Bronchial epithelial cell (primary cell): ENCODE measurements at places on chromosomes 7 and 10. TPM values are rescaled to one million over a fixed set of nuclear protein-coding genes. Genes with fewer than 3 reads are reported as not detected.

DNA sequence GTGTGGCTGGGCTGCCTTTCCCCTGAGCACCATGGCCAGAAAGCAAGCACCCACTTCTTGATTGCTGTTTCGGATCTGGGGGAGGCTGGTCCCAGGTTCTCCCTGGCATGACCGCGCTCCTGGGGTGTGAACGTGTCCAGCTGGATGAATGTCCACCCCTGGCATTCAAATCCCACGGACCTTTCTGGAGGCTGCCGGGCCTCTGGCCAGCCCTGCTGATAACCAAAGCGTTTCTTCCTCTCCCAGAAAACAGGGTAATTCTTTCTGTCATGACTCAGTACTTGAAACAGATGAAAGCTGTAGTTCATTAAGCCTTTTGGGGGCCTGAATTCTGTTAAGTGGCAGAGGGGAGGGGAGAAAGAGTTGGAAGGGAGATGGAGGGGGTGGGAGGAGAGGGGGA is 73.1 kb upstream of the SAMD8 start:
- DNase-seq = no peak

- peak; percentile 6 for DNase-seq
Observed at GRCh38 chr10:34311679-34312078, 503.4 kb downstream of the PARD3 start.

GRCh38 chr10:43683451-43684291 is 35.0 kb upstream of the ZNF32 start:
- no peak for DNase-seq

GRCh38 chr10:12187321-12187905 is 8.3 kb downstream of the NUDT5 start:
- DNase-seq = no peak

DNA sequence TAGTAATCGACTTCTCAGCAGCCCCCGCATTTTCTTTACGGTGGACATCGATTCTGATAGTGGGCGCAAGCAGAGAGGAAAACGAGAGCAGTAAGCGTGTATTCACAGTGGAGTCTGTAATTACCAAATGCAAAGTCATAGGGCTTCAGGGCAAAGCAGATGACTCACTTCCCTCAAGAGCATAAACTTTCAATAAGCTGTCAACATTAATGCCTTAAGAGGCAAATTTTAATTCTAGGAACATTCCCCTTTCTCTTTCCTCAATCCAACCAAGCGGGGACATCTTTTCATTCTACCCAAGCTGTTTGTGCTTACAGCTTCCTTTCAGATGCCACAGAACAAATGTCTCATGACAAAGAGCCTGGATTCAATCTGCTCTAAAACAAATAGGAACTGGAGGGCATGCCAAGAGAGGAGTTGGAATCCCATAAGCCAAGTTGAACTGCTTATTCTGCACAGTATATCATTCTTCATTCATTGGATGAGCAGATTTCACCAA is 48.6 kb downstream of the MALSU1 start:
- peak; percentile 94 for DNase-seq

GRCh38 chr7:100627238-100627549 is 14.2 kb downstream of the TFR2 start:
- no peak for DNase-seq

DNA sequence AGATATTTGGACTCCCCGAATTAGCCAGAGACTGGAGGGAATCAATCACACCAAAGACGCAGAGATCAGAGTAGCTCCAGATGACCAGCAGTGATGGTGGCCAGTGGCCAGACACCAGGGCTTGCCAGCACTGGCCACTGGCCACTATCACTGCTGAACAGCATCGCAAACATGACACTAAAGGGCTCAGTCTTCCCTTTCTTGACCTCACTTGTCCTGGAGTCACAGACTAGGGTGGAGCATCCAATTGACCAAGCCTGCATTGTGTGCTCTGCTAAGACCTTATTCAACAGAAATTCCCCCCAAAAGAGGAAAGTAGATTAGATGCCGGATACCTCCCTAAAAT is 234.7 kb downstream of the CREB5 start:
- DNase-seq = no peak

- no peak for DNase-seq
Observed at GRCh38 chr7:86645225-86645608, 1.5 kb downstream of the GRM3 start.

GRCh38 chr7:95011146-95011928 is 103.9 kb downstream of the PPP1R9A start:
- peak; percentile 53 for DNase-seq

GRCh38 chr10:48414778-48415177 is 108.3 kb downstream of the MAPK8 start:
- DNase-seq = peak; percentile 82

- no peak for DNase-seq
Observed at GRCh38 chr10:69415951-69416350, 767 bp downstream of the TACR2 start.

DNA sequence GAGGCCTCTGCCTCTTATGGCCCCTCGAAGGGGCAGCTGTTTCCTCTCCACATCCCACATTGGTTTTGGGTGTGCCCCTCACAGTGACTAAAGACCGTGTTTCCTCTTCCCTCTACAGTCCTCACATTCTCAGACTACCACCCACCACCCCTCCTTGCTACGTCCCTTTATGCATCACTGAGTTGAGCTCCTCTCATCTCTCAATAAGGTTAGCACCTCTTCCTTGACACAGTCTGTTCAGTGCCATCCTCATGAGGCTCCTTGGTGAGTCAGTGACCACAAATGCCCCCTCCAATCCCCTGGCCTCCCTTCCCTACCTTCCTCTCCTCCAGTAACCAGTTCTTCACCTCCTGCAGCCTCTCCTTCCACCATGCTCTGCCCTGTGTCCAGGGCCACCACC is 239.1 kb upstream of the MYO3A start:
- no peak for DNase-seq

DNA sequence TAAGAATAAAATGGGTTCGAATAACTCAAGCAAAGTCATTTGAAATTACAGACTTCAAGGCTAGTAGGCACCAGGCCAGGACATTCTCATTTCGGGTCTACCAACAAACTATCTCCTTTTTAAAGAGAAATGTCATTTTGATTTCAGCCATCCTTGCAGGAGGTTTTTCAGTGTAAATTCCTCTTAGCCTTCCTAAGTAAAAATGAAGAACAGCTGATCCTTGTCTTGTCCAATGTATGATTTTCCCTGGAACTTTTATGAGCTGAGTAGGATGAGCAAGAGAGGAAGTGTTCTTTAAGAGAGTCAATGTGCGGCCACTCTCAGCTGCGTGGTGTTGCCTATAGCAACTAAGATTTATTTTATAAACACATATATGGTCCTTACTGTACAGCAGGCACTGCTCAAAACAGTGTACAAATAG is 110.1 kb downstream of the PLCE1 start:
- no peak for DNase-seq

DNA sequence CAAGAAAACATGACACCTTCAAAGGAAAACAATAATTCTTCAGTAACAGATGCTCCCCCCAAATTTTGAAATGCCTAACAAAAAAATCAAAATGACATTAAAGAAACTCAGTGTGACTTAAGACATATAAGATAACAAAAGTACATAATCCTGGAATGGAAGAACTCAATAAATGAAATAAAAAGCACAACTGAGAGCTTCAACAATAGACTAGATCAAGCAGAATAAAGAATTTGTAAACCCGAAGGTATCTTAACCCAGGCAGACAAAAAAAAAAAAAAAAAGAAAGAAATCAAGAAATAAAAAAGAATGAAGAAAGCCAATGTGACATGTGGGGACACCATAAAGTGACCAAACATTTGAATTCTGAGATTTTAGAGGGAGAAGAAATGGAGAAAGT is 27.7 kb upstream of the LRRD1 start:
- no peak for DNase-seq

- DNase-seq = no peak
Observed at GRCh38 chr10:71765176-71765904, 8.0 kb downstream of the VSIR start.

GRCh38 chr10:46272863-46273415 is 13.9 kb upstream of the ANTXRL start:
- no peak for DNase-seq

GRCh38 chr10:8182806-8183205 is 128.3 kb downstream of the GATA3 start:
- DNase-seq = no peak

GRCh38 chr7:36811807-36812206 is 87.5 kb upstream of the AOAH start:
- DNase-seq = no peak

GRCh38 chr10:17428351-17429097 is 25.9 kb downstream of the ST8SIA6 start:
- no peak for DNase-seq

DNA sequence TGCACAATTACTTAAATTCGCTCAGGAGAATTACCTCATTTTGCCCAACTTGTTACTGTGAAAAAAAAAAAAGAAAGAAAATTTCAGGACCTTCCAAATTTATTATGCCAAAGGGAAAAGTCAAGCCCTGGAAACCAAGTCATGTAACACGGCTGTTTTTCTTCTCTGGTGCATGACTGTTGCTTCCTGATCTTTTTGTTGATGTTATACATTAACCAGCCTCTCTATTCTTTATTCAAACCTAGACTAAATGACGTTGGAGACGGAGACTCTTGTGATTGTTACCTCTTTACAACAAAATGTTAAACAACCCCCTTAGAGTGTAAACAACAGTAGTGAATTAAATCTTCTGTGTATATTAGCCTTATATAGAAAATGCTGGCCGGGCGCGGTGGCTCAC is 16.1 kb upstream of the ZC3HAV1 start:
- DNase-seq = no peak

Gene MET
- 135 and 156 TPM in 2 replicates for total RNA-seq

Gene FAM131B
- 0.26 and 0.53 TPM in 2 replicates for total RNA-seq

Gene AS3MT
- 2.1 and 2.6 TPM in 2 replicates for total RNA-seq
